ENCODE measurements at places on chromosomes 7 and 10.

- DNase-seq: no peak
These were observed 33.6 kb upstream of the NRP1 start for GRCh38 chr10:33368086-33368485.

- DNase-seq: no peak
These were observed 227.6 kb upstream of the STEAP1 start for GRCh38 chr7:89926701-89927100.

DNA sequence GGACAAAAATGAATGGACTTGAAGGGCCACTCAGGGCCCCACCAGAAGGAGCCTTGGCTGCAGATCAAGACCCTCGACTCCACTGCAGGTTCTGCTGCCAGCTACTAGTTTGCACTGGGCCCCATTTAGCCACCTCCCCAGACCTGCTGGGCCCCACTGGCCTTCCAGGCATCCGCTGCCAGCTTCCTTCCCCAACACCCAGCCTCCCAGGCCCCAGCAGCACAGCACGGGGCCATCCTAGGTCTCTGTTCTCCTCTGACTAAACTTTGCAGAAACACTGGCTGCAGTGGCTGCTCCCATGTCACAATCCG lies 277.4 kb upstream of the KLF14 start:
- DNase-seq: no peak

DNA sequence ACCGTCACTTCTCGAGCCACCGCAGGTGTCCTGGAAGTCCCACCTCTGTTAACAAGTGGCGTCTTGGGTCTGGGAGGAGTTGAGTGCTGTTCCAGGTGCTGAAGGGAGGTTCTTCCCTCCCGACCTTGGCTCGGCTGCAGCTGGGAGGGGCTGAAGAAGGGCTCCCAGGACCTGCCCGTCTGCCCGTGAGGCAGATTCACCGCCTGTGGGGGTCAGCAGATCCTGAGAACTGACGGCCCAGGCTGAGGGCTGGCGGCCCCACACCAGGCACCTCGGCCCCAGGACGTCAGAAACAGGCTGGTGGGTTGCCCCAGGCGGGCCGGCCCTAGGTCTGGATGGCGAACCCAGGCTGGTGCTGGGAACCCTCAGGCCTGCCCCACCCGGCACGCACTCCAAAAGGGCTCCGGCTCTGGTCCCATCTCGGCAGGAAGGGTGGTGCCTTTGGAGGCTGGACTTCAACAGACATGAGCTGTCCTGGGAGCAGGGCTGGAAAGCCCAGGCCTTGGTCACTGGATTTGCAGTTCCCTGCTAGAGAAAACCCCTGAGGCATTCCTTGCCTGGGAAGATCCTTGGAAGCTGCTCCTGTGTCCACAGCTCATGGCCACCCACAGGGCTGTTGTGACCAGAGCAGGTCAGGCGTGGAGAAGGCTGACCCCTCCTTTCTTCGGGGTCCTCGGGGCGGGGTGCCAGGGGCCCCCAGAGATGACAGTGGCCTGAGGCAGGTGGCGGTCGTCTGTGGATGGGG lies 42.6 kb upstream of the CFAP46 start:
- no peak for DNase-seq

DNA sequence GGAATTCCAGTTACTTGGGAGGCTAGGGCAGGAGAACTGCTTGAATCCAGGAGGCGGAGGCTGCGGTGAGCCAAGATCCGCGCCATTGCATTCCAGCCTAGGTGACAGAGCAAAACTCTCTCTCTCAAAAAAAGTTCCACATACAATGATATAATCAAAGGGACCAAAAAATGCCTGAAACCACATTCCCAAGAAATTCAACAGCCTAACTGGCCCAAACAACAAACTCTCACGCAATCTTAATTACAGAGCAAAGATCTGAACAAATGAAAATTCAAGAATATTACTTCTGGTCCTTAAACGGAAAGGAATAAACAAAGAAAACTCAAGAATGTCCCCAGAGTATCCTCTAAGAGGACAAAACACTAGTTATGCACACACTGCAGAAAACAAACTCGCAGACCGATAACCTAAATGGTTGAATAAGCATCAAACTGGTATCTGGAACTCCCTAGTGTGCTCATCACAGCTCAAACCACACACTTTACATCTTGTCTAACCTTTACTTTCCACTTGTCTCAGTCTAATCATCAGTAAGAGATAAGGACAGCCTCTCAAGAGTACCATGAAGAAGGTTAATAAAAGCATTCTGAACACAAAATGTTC lies 3.7 kb downstream of the OGA start:
- no peak for DNase-seq

DNA sequence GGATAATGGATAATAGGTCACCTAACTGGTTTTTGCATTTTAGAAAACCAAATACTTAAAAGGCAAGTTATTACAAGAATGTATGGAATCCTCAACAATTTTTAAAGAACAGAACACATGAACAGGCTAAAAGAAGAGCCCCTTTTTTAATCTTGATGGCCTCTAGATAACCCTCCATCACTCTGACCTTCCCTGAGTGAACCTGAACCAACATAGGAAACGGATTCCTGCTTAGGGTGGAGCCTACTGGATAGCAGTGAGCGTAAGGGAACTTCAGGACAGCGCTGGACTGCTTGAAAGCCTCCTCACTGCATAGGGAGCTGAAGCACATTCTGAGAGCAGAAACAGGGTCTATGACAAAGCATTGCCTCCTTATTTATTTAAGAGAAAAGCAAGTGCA lies 20.5 kb downstream of the TRPV5 start:
- no peak for DNase-seq

GRCh38 chr7:81604075-81604807 lies 165.6 kb downstream of the HGF start:
- no peak for DNase-seq

GRCh38 chr10:33550811-33551210 lies 216.3 kb upstream of the NRP1 start:
- no peak for DNase-seq

GRCh38 chr7:37714606-37715005 lies 31.0 kb downstream of the GPR141 start:
- no peak for DNase-seq

GRCh38 chr10:118965096-118965495 lies 64.4 kb upstream of the NANOS1 start:
- no peak for DNase-seq

GRCh38 chr7:98562871-98563495 lies 54.1 kb upstream of the NPTX2 start:
- DNase-seq: peak; percentile 54

GRCh38 chr7:6705959-6706665 lies 635 bp downstream of the ZNF12 start:
- no peak for DNase-seq

DNA sequence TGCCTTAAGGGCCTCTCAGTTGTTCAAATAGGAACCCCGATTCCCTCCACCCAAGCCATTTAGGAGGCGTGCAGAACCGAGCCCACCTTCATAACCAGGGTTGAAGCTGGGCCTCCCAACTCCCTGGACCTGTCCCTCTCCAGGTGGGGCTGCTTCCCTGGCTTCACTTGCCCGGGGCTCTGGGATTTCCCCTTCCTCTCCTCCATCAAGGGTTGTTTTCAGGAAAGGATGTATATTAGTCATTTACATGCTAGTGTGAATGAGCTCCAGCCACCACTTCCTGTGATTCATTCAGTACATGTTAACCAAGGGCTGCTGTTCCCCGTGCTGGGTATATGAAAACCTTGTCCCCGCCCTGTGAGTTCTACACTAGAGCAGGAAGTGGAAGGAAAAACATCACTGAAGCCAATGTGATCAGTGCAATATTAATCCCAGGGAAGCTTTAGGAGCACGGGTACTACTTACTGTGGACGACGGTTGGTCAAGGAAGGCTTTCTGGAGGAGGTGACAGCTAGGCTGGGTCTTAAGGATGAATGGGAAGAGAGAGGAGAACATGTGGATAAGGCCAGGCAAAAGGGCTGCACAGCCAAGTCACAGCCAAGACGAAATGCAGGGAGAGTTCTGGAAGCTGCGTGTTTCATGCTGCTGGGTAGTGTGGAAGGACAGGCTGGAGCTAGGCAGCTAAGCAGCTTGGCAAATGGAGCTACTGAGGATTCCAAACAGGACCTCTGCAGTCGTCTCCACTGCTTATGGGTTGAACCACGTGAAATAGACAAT lies 150.1 kb upstream of the SHH start:
- no peak for DNase-seq

- no peak for DNase-seq
These were observed 663 bp downstream of the HERPUD2 start for GRCh38 chr7:35694161-35694783.

DNA sequence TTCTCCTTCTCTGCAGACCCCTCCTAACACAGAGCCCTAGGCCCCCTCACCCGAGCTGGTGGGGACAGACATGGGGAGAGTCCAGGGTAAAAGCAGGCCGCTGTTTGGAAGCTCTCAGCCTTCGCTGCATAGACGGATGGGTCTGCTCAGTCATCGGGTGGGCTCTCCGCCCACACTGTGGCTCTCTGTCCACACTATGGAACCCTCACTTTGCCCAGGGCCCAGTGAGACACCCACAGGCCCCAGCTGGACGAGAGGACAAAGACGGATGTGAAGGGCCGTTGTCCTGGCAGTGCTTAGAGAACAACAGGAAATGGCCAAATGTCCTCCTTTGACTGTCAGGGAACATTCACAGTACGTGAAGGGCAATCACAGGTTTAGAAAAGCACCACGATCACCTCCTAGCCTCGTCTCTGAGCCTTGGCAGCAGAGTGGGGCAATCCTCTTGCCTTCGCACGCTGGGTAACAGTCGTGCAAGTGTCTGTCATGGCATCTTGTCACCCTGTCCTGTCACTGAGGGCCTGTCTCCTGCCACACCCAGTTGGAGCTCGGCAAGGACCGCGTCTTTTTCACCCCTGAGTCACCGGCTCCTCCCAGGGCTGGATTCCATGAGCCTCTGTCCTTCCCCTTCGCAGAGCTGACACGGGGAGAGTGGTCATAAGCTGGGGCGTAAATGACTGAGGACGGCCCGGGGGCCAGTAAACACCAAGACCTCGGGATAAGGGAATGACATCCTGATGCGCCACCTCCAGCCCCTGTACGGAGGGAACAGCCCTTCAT lies 80.6 kb downstream of the PRKAG2 start:
- no peak for DNase-seq

DNA sequence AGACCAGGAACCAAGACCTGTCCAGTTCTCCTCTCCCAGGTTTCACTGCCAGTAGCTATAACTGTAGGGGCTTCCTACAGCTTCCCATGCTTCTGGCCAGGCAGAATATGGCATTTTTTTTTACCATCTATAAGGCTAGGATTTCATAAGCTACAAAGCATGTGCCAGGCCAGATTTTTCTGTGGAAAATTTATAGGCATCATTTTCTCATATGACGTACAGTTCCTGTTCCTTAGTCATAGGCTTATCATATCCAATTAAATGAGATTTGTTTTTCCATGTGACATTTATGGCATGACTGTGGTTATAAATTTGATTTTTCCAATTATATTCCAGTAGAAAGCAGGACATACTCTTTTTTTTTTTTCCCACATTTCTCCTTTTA lies 208.6 kb upstream of the NPY start:
- DNase-seq: no peak

GRCh38 chr10:35274498-35275060 lies 61.7 kb upstream of the CCNY start:
- DNase-seq: peak; percentile 98

GRCh38 chr7:126953461-126953860 lies 299.3 kb downstream of the GRM8 start:
- no peak for DNase-seq

GRCh38 chr10:60281331-60281730 lies 108.3 kb downstream of the ANK3 start:
- DNase-seq: no peak

DNA sequence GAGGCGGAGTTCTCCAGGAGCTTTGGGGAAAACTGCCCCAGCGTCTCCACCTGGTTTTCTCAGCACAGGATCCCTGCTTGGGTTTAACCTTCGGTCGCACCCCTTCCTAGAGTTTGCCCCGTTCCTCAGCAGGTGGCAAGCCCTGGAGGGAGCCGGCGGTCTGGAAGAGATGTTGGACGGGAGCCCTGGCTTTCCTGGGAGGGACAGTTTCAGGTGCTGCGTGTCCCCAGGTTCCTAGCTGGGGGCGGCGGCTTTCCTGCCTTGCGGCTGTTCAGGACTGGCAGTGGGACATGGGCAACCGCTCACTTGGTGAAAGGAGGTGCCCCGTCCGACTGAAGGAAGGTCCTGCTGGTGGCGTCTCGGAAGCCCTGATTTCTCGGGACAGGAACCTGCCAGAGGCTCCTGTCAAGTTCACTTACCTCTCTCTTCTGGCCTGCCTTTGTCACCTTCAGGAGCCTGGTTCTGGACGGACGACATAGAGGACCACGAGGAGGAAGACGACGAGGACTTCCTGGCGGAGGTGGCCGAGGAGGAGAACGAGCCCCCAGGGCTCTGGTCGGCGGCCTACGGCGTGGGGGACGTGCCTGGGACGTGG lies 14.8 kb downstream of the ZNF316 start:
- DNase-seq: no peak

DNA sequence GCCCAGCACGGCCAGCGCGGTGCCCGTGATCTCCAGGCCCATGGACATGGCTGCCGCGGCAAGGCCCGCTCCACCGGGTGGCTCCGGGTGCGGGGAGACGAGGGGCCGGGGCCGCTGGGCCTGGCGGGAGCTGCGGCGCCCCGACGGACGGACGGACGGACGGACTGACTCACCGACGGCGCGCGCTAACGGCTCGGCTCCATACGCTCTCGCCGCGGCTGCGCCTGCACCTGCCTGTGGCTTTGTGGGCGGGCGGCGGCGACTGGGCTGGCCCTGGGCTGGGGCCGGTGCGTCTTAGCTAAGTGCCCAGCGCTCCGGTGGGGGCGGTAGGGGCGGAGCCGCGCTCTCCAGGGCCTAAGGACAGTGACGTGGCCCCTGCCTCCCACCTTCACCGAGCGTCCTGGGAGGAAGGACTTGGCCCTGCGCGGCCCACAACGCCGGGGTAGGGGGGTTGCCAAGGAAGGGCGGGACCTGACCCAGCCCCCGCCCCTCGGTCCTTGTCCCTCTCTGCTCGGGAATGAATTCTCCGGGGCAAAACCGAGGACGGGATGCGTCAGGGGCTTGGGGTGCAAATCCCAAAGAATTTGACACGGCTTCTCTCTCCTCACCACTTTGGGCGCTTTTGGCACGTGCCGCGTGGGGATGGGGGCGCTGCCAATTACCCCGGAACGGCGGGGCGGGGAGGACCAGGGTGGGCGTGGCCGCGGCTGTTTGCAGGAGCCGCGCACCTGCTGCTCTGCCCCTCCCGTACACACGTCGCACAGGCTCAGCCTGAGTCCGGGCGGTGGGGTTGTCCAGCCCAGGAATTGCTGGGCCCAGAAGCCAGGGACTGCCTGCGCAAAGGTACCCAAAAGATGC lies at the start of gene CLDN3:
Gene CLDN3 (minus strand): TSS at position 269 of the 858 bp plus-strand sequence. CDS start 221 bp downstream, at position 48.
- DNase-seq: peak; percentile 55

DNA sequence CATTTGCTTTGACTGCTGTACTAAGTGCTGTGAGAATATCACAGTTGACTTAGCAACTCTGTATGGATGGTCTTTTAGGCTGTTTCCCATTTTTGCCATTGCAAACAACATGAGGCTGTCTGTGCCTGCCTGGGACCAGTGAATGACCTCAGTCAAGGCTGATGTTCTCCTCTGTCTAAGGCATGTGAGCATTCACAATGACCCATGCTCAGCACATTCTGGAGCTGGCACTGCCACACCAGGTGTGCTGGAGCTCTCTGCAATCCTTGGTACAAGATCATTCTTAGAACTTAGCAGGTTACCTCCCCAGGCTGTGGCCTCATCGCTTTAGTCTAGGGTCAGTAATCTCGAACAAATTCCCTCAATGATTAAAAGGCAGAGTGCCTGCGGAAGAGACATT lies 61.9 kb downstream of the SH3PXD2A start:
- no peak for DNase-seq
